Effector CD4-positive, alpha-beta T cell (primary cell): ENCODE measurements at places on chromosomes 7 and 10.

GRCh38 chr7:11750191-11750590, 81.8 kb downstream of the THSD7A start:
- DNase-seq = no peak

DNA sequence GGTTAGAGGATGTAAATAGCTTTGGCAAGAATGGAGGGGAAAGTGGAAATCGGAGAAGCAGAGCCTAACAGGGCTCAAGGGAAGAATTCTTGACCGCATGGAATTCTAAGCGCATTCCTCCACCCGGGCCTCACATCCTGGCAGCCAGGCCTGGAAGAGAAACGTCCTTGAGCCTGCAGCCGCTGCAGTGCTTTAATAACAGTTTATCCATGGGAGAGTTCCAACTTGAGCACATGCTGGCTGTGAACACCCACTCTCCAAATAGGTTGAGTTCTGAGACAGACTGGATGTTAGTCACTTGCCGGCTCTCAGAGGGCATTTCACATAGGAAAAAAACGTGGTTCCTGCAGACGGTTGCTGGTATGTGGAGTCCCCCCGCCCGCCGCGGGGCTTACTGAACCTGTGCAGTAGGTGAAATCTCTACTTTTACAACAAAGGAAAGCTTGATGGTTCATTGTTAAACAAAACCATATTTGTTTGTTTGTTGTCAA, 61.4 kb upstream of the STEAP1B start:
- DNase-seq = no peak

DNA sequence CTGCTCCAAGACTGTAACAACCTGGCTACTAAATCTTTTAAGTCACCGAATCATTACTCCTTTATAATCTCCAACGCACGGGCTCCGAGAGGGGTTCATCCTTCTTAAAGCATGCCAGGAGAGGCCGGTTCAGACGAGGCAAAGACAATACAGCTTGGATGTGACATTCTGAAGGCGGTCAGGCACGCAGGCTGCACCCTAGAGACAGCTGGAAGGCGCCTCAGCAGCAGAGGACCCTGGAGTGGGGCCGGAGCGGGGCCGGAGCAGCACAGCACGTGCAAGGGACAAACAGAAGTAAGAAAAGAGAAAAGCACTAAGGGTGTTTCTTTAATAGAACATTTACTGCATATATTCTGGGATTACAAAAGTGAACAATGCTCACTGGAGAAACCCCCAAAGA, 97.8 kb upstream of the PPP2R2D start:
- no peak for DNase-seq

- DNase-seq = no peak
Measured at GRCh38 chr7:93728292-93728691, 153.8 kb upstream of the CALCR start.

DNA sequence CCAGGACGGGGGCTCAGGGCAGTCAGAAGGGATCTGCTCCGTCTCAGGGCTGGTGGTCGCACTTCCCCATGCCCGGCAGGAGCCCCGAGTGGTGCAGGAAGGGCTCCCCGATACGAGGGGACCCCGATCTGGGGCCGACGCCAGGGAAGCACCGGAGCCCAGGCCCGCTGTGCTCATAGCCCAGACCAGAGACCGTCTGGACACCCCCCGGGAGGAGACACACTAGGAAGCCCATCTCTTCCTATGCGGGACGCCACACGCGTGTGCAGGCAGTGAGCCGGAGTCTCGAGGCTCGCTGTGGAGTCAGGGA, 39.7 kb upstream of the PDGFA start:
- no peak for DNase-seq

DNA sequence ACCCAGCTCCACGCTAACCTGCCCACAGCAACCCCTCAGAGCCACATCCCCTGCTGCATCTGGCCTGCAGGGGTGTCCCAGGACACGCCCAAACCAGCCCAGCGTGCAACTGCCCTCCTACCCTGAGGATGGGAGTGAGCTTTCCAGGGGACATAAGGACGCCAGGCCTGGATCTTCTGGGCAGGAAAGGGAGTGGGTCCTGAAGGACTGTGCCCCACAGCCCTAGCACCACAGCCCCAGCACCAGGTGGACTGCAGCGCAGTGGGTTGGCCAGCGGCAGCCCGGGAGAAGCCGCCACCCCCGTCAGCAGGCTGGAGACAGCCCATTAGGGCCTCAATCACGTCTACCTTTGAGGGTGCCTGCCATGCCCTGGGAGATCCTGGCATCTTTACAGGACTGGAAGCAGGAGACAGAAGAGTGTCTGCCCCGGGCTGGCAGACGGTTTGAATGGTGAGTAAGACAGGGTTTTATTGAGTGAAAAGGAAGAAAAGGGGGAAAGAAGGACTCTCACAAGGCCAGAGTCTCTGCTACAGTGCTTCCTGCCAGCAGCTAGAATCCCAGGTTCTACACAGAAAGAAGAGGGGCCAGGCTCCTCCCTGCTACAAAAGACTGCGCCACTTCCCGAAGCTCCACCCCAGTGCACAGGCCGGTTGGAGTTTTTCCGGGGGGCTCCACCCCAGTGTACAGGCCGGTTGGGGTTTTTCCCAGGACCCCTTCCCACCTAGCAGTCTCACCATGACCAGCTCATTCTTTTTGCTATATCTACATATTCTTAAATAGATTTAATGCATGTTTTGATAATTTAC, 69.8 kb upstream of the KCTD7 start:
- no peak for DNase-seq

DNA sequence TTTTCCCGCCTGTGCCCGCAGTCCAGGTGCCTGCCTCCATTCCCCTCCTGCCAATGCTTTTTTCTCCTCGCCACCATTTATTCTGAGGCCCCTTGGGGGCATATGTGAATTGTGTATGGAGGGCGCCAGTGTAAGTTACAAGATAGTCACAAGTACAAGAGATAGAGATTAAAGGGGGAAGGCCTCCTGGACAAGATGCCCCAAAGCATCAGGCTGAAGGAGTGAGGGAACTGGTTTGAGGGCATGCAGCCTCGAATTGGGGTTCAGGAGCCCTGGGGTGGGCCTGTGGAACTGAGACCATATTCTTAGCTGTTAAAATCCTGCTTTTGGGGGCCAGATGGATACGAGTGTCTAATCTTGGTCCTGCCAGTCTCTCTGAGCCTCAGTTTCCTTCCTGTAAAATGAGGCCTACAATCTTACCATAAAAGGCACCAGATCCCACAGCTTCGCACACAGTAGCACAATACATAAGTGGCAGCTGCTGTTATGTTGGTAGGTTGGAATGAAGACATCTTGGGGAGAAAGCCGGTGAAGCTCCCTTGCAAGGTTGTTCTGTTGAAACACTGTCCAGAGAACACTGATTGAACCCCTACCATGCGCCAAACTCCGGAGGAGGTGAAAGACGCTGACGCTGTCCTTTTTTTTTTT, 545 bp upstream of the COMTD1 start:
- no peak for DNase-seq

DNA sequence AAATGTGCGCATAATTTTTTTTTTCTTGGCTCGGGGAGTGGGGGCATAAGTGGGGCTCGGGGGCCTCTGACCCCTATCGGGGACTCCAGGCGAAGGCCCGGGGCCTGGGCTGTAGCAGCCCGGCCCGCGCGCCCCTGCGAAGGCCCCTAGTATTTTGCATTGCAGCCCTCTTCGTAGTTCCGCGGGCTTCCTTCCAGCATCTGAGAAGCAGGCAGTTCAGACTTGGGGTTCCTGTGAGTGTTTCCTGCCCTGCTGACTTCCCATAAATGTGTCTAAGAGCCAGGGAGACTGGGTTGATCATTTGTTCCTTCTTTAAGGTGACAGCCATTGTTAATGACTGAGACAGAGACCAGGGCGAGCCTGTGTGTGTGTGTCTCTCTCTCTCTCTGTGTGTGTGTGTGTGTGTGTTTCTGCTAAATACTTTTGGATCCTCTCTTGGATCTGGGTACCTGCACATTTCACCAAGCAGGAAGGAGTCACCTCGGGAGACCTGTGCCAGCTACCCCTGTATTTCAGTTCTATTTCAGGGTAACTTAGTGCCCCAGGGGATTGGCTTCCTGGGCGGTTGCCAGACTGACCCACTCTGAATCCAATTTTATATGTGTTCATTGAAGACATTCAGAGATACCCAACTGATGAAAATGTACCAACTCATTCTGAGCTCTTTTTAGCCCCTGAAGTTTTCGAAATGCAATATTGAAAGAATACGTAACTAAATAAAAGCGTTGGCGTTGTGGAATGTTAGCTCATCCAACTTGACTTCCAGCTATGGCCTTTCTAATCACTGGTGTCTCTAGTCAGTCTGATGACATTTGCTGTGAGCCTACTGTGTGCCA, 805 bp downstream of the MSRB2 start:
- DNase-seq = no peak

DNA sequence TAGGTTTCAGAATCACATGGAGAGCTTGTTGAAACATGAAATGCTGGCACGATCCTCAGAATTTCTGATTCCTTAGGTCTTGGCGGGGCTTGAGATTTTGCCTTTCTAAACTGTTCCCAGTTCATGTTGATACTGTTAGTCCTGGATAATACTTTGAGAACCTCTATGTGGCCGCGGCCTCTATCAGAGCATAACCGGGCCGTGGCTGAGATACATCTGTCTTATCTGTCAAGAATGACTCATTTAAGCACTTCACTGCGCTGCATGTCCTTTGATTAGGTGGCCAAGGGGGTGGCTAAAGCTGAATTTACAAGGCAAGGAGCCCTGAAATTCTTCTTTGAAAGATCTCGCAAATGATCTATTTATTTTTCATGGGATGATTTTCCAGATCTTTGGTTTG, 66.9 kb downstream of the GALNT17 start:
- DNase-seq = no peak

- no peak for DNase-seq
Measured at GRCh38 chr10:11397077-11397965, 214.1 kb downstream of the USP6NL start.

GRCh38 chr10:104127411-104127810, 5.4 kb downstream of the SFR1 start:
- DNase-seq = no peak

DNA sequence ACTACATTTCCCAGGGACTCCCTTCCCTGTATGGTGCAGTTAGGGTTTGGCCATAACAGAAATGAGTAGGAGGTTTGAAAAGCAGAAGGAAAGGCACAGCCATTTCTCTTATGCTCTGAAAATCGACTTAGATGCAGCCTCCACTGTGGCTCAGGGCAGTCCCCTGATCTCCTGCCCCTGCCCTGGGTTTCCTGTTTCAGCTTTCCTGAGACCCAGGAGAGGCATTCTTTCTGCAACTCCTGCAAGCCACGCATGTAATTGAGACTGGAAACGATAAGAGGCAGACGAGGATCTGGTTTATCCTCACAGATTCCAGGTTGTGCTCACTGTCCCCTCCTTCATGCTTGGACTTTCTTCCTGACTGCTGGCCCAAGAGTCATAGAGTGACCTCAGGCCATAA, 461.2 kb upstream of the VSTM2A start:
- DNase-seq = no peak

GRCh38 chr7:87982116-87982515, 48.1 kb downstream of the ADAM22 start:
- no peak for DNase-seq

DNA sequence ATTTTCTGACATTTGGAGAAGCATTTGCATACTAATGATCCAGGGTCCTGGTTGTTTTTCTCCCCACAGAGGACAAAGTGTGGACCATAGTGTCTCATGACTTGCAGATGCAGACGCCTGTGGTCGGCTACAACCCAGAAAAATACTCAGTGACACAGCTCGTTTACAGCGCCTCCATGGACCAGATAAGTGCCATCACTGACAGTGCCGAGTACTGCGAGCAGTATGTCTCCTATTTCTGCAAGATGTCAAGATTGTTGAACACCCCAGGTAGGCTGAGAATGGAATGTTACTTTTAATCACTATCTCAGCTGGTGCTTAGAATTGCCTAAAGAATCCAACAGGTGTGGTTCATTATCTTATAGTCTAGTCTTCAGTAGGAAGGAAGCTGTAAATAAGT, 951.5 kb upstream of the C7orf33 start:
- DNase-seq = no peak
